ENCODE measurements at places on chromosomes 5 and 9.

DNA sequence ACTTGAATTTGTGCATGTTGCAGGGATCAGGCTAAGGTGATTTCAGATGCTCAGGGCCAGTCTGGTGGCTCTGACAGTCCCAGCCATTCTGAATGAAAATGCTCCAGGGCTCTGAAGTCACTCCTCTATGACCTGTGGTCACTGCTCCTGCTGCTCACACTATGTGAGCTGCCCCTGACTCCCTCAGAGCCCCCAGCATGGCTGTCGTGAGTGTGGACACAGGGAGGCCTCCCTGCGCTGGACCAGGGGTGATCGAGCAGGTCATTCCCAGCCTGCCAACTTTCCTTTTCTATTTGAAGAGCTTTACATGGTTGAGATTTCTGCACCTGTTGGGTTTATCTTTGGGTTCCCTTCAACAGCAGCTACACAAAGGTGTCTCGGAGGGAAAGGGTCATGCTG lies 74.5 kb downstream of the WNK2 start:
- DNase-seq: no peak

- no peak for DNase-seq
Observed at GRCh38 chr5:3509290-3509689, 86.3 kb upstream of the IRX1 start.

GRCh38 chr9:87141124-87141523 lies 193.8 kb upstream of the GAS1 start:
- no peak for DNase-seq

- no peak for DNase-seq
Observed at GRCh38 chr5:15609076-15609725, 109.2 kb downstream of the FBXL7 start.
